OCI-M1 (cell line): ENCODE measurements at places on chromosomes 3 and 15.

GRCh38 chr3:133935843-133936769, 40.4 kb upstream of the RAB6B start:
- DNase-seq: no peak

GRCh38 chr15:47514200-47514652, 203.1 kb upstream of the SEMA6D start:
- no peak for DNase-seq

GRCh38 chr3:45011756-45012508, 14.2 kb upstream of the CLEC3B start:
- peak; percentile 7 for DNase-seq

- no peak for DNase-seq
Measured at GRCh38 chr15:98751767-98752166, 103.4 kb downstream of the IGF1R start.
